Thoracic aorta endothelial cell (primary cell): ENCODE measurements at places on chromosomes 4 and X. TPM values are rescaled to one million over a fixed set of nuclear protein-coding genes. Genes with fewer than 3 reads are reported as not detected.

Gene GAGE12J
- not detected in 2 replicates for total RNA-seq

Gene CTAG2
- total RNA-seq: not detected in 2 replicates

Gene SMIM31
- not detected in 2 replicates for total RNA-seq

Gene MAGED4B
- total RNA-seq: 1.2 and 7.1 TPM in 2 replicates

Gene HSFX3
- total RNA-seq: not detected in 2 replicates

Gene ZCCHC4
- total RNA-seq: 17.5 and 19.1 TPM in 2 replicates

Gene GCNA
- total RNA-seq: 1.7 and 1.9 TPM in 2 replicates

Gene AVPR2
- not detected in 2 replicates for total RNA-seq

Gene IL1RAPL1
- 0.27 and 0.29 TPM in 2 replicates for total RNA-seq

Gene ADH1C
- not detected in 2 replicates for total RNA-seq

Gene PSAPL1
- total RNA-seq: not detected in 2 replicates

Gene CXCL9
- not detected in 2 replicates for total RNA-seq

Gene ZDHHC15
- 0.14 and 0.40 TPM in 2 replicates for total RNA-seq

Gene NUDT11
- 4.6 and 9.0 TPM in 2 replicates for total RNA-seq

Gene FGD1
- total RNA-seq: 6.9 and 8.3 TPM in 2 replicates

Gene NAP1L3
- total RNA-seq: 0.93 and 1.2 TPM in 2 replicates
